ENCODE measurements at places on chromosomes 13 and 19.
A peak's percentile ranks its signal among the peaks of the same experiment; 100 is the strongest.

DNA sequence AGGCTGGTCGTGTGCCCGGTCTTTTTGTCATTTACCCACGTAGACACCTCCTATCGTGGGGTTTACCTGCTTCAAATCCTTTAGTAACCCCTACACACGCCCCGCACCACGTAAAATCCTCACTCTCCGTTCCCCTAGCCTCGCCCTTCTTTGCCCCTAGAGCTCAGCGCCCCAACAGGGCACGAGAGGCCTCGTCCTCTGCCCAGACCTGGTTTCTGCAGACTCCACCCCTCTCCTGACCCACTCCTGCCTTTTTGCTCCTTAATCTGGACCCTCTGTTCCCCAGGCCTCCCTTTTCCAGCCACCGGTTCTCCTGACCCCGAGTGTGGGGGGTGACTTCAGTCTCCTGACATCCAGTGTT is 412 bp downstream of the ZNF528 start:
- DNase-seq: no peak

DNA sequence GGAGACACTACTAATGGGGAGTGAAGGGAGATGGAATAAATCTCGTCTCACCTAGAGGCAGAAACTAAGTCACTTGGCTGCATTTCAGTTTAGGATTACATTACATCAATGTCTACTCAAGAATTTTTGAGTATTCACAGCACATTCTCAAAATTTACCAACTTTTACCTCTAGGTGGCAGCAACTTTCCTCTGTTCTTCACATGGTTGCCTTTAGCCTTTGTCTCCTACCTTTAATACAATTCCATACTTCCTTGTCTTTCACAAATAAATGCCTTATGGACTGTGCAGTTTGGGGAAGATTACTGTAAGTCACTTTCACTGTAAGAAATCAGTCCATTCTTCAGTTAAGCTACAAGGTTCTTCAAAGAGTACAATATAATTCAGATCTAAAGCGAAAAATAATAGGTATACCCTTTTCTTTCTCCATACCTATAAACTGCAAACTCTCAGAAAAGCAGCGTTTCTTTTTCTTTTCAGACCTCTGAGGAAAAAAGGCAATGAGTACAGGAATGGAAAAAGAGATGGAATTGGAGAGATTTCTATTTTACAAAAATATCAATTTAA is 379.4 kb downstream of the KLF12 start:
- peak; percentile 66 for DNase-seq

- no peak for DNase-seq
These were observed 36.9 kb upstream of the STARD13 start for GRCh38 chr13:33322543-33322809.

DNA sequence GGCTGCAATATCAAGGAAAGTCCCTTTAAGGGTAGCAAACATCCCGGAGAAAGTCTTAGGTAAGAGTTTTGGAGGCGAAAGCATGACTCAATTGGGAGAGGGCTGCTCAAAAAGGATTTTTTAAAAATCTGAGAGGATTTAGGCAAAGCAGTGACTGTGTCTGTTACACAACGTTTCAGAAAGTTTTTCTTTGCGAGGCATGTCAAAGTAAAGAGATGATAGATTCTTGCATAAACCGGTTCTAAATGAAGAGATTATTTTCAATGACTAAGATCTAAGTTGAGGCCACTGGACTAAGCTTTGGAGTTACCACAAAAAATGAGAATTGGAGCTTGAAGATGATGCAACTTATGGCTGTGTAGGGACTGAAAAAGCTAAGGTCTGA is 43.7 kb upstream of the ENOX1 start:
- DNase-seq: no peak

DNA sequence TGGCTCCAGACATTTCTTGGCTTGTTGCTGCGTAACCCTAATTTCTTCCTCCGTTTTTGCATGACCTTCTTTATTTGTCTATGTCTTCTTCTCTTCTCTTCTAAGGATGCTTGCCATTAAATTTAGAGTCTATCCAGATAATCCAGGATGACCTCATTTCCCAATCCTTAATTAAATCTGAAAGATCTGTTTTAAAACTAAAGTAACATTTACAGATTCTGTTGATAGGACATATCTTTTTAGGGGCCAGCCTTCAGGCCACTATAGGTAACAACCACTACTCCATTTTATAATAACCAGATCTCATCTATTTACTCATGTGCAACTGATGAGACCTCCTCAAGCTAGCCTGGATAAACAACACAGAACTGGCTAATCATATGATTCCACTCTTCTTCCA is 490.5 kb upstream of the SLC10A2 start:
- DNase-seq: no peak

GRCh38 chr19:46239193-46240024 is 9.9 kb downstream of the IGFL1 start:
- DNase-seq: no peak

DNA sequence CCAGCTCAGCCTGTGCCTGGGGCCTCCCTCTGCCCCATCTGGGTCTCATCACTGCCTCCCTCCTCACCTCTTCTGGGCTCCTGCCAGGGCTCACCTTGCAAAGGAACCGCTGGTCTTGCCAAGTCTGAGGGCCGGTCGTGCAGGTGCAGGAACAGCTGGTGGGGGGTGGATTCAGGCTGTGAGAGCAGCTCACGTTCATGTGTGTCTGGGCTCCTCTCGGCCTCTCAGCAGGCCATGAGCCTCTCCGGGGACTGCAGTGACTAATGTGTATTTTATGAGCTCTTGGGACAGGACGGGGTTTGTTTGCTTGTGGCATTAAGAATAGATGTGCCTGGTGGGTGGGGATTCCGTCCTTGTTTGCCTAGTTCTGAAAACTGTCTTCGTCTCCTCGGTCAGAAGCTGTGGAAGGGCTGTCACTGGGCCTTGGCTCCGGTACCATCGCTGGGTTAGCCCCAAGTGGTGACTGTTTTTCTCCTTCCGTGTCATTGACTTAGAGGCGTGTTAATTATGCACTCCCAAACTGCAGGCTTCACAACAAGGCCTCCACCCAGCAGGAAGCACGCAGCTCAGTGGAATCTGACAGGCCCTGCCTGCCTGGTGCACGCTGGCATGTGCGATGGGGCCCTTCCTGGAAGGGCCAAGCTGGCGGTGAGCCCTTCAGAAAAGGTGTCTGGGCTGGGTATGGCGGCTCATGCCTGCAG is 77.6 kb downstream of the KDM4B start:
- DNase-seq: no peak

DNA sequence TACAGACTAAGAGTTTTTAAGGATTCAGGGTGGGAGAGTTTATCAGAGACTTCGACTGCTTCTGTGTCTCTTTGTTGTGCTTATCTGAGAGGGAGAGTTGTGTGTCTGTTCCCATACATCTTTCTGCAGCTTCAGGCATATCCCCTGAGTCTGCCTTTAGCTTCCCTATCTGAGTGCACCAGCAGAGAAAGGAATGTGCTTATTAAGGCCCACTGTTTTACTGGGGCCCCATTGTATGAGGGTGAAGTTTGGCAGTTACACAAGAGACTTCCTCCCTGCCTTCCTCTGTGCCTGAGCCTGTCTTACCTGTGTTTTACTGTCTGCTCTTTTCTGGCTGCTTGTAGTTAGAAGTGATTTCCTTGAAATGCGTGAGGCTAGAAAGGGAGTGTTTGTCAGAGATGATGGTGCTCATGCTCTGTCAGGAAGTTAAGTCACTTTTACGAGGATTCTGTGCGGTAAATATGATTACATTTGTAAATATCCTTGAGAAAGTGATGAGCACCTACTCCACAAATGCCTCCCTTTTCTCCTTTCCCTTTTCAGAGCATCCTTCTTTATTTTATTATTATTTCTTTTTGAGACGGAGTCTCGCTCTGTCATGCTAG is 1228.9 kb upstream of the MIR17HG start:
- DNase-seq: no peak

DNA sequence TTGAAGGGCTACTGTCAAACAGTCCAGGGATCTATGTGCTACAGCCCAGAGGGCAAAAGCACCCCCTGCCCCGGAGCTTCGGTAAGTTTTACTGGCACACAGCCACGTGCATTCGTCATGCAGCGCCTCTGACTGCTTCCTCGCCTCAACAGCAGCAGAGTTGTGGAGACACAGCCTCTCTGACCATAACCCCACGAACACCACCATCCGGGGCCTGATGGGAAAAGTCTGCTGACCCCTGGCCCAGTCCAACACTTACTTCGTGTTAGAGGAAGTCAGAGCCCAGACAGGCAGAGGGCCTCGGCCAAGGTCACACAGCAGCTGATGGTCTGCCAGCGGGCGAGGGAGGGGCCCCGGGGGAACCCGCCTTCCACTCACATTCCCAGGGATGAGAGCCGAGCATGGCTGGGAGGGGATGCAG is 5.1 kb downstream of the CBARP start:
- DNase-seq: no peak

DNA sequence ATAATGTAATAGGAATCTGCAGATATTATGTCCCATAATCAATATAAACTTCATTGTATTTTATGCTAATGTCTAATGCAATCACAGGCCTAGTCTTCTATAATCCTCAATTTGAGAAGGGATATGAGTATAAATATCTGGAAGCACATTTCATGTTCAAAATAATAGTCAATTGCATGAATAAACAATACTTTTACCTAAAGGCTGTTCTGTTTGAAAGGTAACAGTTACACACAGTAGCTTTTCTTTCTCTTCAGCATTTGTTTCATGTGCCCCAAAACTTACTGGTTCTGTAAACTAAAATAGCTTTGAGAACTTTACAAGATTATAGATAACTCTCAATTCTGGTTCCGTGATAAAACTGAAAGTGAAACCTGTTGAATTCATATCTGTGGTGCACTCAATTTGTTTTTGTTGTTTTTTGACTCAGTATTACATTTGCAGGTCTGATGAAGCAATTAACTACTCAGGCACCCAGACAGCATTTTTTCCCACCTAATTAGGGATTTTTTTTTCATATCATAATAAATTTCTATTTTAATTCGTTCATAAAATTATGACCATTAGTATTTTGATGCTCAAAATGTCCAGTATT is 1193.8 kb downstream of the SLITRK1 start:
- peak; percentile 6 for DNase-seq

- peak; percentile 95 for DNase-seq
These were observed 109.5 kb downstream of the KCNRG start for GRCh38 chr13:50124536-50125303.

GRCh38 chr13:114019367-114019766 is 45.5 kb upstream of the C13orf46 start:
- DNase-seq: peak; percentile 16

- DNase-seq: no peak
These were observed 12.3 kb downstream of the LATS2 start for GRCh38 chr13:21048901-21049698.

DNA sequence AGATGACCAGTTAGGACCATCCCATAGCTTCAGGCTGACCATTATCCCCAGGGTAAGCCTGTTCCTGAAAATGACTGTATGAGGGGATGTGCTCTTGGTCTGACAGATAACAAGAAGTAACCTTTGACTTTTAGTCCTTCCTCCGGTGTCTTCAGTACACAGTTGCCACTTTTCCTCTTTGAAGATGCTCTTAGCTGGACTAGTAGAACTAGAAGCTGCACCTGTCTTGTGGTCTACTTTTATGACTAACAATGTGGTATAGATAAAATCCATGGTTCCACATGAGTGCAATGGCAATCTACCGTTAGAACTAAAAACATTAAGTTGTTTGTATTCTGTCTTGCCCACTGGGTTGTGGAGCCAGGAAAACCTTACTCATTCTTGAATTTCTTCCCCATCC is 5.9 kb upstream of the RUBCNL start:
- DNase-seq: no peak

DNA sequence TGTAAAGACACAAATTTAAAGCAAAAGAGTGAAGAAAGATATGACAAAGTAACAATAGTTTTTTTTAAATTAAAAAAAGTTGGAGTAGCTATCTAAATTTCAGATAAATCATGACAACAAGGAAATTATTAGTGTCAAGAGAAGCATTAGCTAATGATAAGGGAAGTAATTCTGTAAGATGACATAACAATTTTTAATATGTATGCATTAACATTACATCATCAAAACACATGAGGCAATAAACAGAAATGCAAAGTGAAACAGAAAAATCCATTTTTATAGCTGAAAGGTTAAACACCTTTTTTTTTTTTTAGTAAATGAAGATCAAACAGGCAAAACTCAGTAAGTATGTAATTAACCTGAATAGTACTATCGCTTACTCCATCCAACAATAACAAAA is 804.9 kb upstream of the PRR20A start:
- DNase-seq: no peak

DNA sequence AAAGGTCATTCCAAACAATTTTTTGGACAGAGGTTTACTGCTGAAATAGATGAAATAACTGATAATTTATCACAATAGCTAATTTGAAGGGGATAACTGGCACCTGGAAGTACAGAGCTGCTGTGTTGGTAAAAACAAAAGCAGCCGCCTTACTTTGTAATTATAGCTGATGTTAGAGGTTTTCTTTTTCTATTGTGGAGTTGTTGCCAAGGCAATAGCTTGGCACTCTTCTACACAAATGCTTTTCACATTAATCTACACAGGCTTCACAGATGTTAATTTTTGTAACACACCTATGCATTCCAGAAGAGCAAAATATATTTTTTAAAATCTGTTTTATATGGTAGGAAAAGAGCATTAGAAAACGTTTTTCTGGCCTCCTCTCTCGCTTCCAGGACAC is 56.9 kb downstream of the LACC1 start:
- DNase-seq: no peak

DNA sequence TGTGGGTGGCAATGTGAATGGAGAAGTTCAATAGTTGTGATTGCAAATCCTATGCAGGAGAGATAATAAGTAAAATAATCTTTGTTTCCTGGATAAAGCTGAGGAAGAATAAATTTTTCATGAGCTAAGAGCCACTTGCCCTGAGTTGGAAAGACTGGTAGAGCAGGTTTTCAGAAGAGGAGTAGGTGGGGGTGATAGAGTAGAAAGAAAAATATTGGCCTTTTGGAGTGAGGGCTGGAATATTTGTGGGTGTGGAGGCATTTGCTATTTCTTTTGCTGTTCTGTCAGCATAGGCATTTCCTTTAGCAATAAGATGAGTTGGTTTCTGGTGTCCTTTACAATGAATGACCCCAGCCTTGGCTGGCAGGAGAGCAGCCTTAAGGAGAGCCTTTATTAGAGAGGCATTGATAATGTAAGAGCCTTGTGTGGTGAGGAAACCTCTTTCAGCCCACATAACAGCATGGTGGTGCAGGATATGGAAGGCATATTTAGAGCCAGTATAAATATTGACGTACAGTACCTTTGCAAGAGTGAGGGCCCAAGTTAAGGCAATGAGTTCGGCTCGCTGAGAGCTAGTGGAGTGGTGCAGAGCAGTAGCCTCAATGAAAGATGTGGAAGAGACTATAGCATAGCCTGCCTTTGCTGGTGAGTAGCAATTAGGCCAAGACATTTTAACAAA is 11.6 kb upstream of the ZNF431 start:
- DNase-seq: no peak

All from CD4-positive, alpha-beta T cell treated with Interleukin-15 for 4 hours (primary cell).